HuH-7 (cell line): ENCODE measurements at places on chromosomes 13 and 19.

DNA sequence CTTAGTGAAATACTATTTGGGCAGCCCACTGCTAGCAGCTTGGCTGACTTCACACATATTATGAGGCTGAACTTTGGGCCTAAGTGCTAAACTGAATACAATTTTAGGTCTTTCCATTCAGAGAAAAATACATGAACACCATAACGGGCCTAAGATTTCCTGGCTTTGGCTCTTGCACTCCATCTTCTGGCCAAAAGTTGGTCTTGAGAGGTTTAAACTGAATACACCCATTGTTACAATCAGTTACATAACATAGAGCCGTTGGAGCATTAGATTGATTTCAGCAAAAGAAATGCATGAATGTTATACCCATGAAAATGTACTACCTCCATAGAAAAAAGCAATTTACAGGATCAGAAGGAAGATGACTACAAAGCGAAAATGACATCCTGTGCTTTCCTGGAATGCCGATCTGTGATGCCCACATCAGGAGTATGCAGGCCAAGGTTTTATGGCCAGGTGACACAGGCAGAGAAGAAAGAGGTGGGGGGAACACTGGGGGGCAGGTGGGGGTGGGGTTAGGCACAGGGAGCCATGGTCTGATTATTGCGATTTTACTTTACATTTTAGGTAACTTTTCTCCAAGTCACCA lies 11.1 kb upstream of the SHISA2 start:
- DNase-seq = peak; percentile 37

DNA sequence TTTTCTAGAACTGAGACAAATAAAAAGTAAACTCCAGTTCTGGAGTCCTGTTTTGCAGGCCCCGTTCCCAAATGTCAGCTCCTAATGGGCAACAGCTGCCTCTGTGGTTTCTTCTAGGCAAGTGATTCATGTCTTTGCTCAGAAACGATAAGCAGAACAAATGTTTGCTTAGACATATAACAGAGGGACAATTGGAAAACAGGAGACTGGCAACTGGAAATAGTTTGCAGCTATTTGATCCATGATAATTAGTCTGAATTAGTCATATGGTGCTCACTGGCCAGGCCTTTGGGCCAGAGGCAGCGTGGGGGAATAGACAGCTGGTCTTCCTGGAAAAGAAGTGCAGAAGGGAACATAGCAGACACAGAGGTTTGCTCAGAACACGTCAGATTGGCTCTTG lies 29.2 kb upstream of the TSHZ3 start:
- DNase-seq = no peak

DNA sequence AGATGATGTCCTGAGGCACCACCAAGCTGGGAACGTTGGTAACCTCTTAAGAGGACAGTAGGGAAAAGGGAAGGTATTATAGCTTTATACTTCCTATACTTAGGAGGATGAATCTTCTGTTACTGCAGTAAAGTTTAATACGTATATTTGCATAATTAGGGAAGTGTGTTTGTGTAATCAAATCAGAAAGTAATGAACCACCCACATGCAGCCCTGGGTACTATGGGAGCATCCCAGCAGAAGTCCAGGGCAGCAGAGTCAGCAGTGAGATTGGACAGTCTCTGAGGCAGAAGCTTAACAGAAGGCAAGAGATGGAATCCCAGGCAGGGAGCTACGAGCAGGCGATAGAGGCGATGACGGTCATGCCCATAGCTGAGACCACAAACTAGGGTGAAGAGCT lies 12.5 kb downstream of the SAFB start:
- DNase-seq = no peak

- DNase-seq = no peak
Measured at GRCh38 chr13:110503037-110503901, 58.3 kb downstream of the RAB20 start.

GRCh38 chr13:48818495-48819356 lies 157.0 kb upstream of the FNDC3A start:
- DNase-seq = no peak

- peak; percentile 5 for DNase-seq
Measured at GRCh38 chr13:108609353-108609752, 20.1 kb upstream of the MYO16 start.

GRCh38 chr13:59745392-59745788 lies 418.3 kb downstream of the DIAPH3 start:
- no peak for DNase-seq

DNA sequence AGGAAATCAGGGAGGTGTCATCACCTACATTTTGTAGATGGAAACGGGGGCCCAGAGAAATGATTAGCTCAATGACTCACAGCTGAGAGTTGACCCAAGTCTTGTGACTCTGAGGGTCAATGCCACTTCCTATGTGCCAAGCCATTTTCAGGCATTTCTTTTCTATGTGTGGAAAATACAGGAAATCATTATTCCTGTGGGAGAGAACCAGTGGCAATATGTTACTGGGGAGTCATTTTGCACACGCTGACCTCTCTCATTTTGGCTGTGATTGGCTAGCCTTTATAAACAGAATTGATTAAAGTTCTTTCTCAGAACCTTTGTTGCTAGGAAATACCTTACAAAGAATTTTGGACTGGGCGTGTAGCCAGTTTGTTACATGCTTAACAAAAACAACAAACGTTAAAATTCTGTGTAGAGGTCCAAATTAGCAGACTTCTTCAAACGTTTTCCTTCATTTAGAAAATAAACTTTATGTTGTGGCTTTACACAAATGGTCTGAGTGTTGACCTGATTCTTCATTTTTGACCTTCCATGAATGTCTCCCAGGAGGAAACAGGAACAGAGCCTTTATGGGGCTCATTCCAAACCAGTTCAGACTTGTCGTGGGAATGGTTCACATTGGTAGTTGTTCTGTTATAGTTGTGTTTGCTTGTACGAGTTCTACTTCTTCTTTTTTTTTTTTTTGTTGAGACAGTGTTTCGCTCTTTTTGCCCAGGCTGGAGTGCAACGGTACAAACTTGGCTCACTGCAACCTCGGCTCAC lies 11.4 kb downstream of the PCCA start:
- no peak for DNase-seq

GRCh38 chr19:308471-309205 lies 17.4 kb upstream of the PLPP2 start:
- no peak for DNase-seq

- no peak for DNase-seq
Measured at GRCh38 chr13:48567515-48568369, 34.9 kb upstream of the RCBTB2 start.

- no peak for DNase-seq
Measured at GRCh38 chr13:31063772-31064171, 97.9 kb downstream of the HSPH1 start.

GRCh38 chr13:113927661-113928581 lies 46.0 kb downstream of the C13orf46 start:
- no peak for DNase-seq

DNA sequence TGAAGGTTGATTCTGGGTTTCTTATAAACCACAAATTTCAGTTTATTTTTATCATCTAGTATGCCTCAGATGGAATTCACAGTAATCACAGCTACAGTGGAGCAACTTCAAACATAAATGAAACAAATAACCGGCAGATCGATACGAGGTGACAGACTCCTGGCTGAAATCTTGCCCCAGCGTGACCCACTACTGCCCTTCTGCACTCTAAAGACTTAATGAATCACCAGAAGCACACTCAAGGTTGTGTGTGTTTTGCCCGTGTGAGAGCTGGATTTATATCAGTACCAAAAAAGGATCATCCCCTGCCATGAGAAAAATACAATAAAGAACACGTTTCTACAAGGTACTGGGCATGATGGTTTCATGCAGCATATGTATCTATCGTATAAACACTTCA lies 161.7 kb downstream of the KLF12 start:
- DNase-seq = no peak

DNA sequence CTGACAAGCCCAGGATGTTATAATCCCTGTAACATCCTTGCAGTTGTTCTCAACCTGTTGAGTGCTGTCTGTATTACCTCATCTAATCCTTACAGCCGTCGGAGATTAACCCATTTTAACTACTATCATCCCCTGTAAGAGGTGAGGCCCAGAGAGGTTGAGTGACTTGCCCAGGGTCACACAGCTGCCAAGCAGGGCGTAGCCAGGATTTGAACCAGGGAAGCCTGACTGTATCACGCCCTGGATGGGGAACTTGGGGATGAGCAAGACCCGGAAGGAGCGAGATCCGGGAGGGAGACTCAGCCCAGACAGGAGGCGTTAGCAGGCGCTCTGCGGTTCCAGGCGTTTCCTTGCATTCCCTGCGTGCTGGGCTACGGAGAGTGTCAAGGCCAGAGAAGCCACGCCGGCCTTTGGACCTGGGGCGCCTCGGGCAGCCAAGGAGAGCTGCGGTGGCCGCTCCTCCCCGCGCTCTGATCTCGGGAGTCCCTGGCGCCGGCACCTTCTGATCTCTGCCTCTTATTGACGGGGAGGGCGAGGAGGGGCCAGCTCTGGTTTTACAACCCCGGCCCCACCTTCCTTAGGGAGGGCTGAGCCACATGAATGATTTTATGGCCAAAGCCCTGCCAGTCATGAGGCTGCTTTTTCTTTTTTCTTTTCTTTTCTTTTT lies 6.2 kb downstream of the SULT2B1 start:
- peak; percentile 83 for DNase-seq

DNA sequence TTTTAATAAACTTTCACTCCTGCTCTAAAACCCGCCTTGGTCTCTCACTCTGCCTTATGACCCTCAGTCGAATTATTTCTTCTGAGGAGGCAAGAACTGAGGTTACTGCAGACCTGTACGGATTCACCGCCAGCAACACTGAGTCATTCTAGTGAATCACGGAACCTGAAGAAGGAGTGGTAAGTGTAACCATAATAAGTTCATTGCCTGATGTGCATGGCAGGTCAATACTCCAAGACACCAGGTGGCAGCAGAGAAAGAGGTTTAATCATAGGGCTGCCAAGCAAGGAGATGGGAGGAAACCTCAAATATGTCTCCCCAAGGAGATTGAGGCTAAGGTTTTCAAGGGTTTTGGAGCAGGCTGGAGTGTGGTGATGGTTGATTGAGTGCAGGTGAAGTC lies 204.3 kb upstream of the IPO5 start:
- DNase-seq = no peak

- no peak for DNase-seq
Measured at GRCh38 chr19:570251-570686, 2.1 kb upstream of the BSG start.

DNA sequence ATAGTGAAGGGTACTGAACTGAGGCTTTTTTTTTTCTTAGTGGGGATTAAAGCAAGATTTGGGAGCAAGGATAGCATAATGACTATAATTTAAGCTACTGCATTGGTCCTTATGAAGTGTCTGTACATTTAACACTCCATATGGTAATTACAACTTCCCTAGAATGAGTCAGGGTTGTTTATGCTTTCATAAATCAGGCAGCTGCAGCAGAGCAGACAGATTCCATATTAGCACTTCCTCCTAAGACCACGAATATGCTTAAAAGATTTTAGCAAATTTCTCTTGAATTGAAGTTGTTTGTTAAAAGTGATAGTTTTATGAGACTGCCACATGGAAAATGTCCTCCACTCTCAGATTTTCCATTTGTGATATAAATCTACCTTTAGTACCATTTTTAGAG lies 401.1 kb upstream of the SPRY2 start:
- DNase-seq = no peak

DNA sequence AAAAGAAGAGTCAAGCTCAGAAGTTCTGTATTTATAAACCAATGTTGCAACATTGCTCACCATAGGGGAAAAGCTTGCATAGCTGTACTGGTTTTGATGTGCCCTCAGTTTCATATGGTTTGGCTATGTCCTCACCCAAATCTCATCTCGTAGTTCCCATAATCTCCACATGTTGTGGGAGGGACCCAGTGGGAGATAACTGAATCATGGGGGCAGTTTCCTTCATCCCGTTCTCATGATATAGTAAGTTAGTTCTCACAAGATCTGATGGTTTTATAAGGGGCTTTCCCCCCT lies 73.9 kb downstream of the TNFRSF19 start:
- DNase-seq = no peak

DNA sequence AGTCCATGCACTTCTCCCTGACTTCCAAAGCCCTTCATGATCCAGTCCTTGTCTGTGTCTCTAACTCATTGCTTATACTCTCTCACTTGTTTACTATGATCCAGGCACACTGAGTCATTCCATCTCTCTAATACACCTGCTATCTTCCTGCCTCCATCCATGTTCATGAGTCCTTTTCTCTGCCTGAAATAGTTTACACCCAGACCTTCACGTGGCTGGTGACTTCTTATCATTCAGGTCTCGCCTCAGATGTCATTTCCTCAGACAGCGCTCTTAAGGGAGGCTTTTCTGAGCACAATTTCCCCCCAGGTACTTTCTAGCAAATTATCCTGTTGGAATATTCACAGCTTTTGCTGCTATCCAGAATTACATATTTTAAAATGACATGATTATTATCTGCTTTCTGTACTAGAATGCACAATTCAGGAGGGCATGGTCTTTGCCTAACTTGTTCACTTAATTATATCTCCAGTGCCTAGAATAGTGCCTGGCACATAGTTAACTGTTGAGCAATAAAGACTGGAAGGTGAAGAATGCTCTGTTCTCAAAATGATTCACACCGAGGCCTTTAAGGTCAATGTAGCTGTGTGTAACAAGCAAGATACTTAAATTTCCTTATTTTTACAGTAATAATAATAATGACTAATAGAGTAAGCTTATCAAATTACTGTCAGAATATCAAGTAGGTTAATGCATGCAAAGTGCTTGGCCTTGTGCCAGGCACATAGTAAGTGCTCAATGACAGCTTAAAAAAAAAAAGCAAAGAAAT lies 183.7 kb upstream of the SPRY2 start:
- no peak for DNase-seq

- DNase-seq = no peak
Measured at GRCh38 chr13:106426909-106427308, 108.6 kb downstream of the EFNB2 start.

- DNase-seq = no peak
Measured at GRCh38 chr13:100399455-100399854, 189.1 kb downstream of the GGACT start.

DNA sequence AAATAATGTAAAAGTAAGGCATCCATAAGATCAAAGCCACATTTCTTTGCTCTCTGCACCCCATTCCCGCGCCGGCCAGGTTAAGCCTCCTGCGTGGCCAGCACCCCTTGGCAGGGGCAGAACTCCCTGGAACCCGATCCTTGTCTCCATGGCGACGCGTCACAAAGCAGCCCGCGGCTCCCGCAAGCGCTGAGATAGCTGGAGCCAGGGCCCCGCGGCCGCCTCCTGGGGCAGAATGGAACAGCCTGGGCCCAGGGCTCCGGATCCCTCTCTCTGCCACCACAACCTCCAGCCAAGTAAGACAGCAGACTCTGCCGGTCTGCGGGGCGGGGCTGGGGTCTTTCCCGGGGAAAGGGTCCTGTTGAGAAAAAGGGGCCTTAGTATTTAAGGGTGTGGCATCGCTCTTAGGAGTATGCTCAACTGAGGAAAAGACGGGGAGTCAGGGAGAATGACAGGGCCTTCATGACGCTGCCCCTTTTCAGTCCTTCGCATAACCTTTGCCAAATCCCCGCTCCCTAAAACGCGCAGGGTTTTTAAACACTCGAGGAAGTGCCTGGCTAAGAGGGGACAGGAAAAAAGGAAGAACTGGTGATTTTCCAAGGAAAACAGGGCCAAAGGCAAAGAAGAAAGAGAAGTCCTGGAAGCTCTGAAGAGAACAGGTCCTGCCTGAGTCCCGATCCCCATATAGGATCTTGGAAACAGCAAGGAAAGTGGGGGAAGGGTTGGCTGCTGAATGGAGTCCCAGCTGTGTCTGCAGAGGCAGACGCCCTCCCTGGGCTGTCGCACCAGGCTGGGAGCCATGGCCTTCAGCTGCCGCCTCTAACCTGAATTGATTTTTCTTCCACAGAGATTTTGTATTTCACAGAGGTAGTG lies at the start of gene TEX26:
Gene TEX26 (plus strand): TSS at position 176 of the 873 bp plus-strand sequence. CDS start 60 bp downstream, at position 236.
- DNase-seq = no peak

- DNase-seq = no peak
Measured at GRCh38 chr13:31968473-31968872, 63.1 kb upstream of the FRY start.
